ENCODE measurements at places on chromosomes 4 and X.

GRCh38 chrX:118499295-118499694 is 3.7 kb downstream of the DOCK11 start:
- no peak for DNase-seq

DNA sequence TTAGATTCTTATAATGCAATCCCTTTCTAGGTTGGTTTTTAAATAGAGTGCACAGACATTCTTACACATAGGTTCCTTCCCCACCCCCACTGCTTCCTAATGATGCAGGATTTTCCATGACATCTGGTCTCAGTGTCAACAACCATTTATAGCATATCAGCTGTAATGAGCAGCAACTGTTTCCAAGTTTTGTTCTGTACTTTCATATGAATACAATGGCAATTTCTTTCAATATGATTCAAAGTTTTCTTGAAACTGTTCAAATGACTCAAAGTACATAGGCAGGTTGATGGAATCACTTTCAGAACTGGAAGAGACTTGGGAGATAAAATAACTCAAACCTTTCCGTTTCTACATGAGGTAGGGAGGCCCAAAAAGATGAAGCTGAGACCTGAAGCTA is 220.7 kb downstream of the CAMK2D start:
- DNase-seq, result no peak

- DNase-seq, result no peak
Observed at GRCh38 chr4:39331191-39331590, 35.0 kb downstream of the RFC1 start.

GRCh38 chr4:98586962-98587354 is 71.5 kb downstream of the TSPAN5 start:
- no peak for DNase-seq

DNA sequence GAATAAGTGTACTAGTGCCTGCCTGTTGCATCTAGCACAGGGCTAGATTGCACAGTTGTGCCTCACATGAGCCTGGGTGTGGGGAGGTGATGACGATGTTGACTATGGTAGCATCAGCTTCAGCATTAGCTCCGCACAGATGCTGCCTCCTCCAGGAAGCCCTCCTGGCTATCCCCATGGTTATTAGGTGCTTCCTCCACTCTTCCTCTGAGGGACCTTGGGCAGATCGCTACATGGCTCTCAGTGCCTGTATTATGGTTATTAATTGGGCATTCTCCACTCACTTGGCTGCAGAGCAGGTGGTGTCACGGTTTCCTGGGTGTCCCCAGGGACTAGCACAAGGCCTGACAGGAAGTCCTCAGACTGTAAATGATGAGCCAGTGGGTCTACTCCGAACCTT is 325.6 kb downstream of the ARHGAP10 start:
- no peak for DNase-seq

Data from NCI-H146 (cell line).